Activated CD4-positive, CD25-positive, alpha-beta regulatory T cell treated with anti-CD3 and anti-CD28 coated beads, Interleukin-2, amount 50 U/mL, for 16 hours (primary cell): ENCODE measurements at places on chromosomes 5 and 9.

DNA sequence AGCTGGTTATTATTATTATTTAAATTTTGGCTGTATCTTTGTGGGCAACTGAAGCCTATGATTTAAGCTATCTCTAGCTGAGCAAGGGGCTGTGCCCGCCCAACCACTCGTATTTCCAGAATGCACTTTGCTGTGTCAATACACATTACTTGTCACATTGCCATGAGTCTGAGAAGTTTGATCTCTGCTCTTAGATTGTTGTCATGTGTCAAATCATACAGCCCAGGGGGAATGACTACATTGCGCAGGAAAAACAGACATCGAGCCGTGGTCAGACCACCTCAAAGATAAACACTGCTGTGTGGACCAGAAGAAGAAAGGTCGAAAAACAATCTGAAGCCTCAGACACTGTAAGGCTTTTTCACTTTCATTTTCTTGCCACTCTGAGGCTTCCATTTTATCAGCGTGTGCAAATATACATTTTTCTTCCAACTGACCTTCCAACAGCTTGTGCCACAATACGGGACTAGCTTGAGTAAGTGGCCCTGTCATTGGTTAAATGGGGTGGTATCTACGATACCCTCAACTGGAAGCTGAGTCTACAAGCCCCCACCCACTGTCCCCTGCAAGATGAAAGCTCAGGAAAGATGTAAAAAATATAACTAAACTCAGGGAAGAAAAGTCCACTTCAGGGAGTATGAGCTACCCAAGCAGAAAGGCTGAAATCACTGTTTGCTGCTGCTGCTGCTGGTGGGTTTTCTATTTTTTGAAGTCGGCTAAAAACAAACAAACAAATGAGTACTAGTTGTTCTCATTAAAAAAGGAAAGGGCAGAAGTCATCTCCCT lies 603.0 kb downstream of the BNC2 start:
- DNase-seq = no peak

- peak; percentile 54 for DNase-seq
Measured at GRCh38 chr9:126397056-126397455, 70.4 kb downstream of the MVB12B start.

GRCh38 chr5:134879456-134879855 lies 5.3 kb downstream of the TXNDC15 start:
- DNase-seq = no peak

GRCh38 chr5:95410279-95410678 lies 19.1 kb downstream of the FAM81B start:
- no peak for DNase-seq

DNA sequence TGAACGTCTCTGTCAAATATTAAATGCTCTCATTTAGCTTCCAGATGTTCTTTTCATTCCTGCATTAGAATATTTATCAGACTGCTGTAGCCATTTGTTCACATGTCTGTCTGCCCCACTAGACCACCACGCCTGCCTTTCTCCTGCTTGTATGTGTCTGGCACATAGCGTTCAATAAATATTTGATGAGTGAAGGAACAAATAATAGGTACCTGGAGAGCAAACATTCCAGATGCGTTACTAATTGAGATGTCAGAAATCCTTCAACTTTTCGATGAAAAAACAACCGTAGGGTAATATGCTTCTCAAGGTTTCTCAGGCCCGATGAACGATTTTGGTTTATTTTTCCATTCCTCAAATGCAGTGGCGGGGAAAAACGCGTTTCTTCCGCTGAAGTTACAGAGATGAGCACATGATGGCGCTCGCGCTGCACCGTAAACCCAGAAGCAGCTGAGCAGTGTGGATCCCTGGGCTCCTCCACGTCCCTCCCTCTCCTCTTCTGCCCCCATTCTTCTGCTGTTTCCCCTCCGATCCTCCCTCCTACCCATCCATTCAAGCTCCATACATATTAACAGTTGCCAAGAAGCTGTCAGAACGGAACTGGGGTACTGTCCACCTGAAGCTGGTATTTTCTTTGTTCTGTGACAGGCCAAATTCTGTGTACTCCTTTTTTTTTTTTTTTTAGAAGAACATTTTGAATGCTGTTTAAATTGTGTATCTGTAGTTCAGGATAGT lies 245.4 kb downstream of the MPDZ start:
- no peak for DNase-seq

DNA sequence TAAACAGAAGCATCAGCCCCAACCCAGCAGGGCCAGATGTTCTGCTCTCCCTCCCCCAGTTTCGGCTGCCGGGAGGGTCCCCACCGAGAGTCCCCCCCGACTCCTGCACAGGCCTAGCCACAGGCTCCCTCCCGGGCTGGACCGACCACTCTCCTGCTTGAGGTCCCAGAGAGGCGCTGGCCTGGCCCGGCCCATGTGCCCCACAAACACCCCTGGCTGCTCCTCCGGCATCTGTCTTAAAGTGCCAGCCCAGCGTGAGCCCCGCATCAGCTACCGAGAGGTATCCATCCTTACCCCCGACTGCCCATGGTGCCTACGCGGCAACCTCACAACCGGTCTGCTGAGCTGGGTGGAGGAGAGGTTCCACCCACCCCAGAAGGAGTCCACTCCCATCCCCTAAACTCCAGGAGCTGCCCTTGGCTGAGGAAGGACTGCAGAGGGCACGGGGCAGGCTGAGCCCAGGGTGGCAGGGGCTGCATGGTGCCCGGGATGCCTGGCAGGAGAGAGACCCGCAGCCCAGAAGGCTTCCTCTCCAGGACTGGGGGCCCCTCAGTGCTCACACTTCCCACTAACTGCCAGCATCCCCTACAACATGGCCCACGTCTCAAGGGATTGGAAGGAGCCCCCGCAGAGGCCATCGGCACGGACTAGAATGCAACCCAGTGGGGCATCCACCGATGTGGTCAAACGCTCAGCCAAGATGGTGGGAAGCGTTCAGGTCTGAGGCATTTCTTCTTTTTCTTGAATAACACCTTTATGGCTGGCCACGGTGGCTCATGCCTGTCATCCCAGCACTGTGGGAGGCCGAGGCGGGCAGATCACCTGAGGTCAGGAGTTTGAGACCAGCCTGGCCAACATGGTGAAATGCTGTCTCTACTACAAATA lies 15.6 kb upstream of the EGFL7 start:
- no peak for DNase-seq

- no peak for DNase-seq
Measured at GRCh38 chr9:107251756-107252322, 31.2 kb upstream of the RAD23B start.

- DNase-seq = no peak
Measured at GRCh38 chr5:60959156-60959555, 14.2 kb downstream of the NDUFAF2 start.

- DNase-seq = no peak
Measured at GRCh38 chr9:76219560-76220151, 174.6 kb downstream of the RFK start.

DNA sequence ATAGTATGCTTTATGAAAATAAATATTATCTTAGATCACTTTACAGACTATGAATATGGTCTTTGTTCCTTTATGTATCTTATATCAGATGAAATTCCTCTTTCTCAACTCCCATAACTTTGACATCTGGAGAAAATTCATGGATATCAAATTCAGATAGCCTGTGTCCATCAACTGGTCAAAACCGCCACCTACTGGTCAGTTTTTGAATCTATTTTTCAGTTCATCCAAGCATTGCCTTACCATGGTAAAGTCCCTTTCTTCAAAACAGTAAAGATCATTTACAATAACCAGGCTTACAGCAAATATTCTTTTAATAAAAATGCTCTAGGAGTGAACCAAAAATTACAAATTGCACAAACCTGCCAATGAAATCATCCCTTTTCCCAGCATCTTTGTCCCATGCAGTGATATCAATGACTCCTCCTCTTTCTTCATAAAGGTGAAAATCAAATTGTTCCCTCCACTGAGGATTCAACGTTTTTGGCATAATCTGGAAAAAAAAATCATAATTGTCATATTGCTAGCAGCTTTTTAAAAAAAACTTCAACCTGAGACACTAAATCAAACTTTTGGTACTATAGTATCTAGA lies 290.5 kb downstream of the SLF1 start:
- DNase-seq = no peak

DNA sequence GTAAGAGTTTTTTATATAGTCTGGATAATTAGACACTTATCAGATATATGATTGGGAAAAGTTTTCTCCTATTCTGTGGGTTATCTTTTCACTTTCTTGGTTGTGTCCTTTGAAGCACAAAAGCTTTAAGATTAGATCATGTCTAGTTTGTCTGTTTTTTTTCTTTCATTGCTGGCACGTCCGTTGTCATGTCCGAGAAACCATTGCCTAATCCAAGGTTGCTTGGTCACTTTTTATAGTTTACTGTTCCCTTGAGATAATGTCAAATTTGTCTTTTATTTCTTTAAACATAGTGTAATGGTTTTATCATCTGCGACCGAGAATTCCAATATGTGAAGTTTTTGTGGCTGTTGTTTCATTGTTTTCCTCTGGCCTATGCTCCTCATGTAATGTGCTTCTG lies 28.8 kb downstream of the GARNL3 start:
- no peak for DNase-seq

DNA sequence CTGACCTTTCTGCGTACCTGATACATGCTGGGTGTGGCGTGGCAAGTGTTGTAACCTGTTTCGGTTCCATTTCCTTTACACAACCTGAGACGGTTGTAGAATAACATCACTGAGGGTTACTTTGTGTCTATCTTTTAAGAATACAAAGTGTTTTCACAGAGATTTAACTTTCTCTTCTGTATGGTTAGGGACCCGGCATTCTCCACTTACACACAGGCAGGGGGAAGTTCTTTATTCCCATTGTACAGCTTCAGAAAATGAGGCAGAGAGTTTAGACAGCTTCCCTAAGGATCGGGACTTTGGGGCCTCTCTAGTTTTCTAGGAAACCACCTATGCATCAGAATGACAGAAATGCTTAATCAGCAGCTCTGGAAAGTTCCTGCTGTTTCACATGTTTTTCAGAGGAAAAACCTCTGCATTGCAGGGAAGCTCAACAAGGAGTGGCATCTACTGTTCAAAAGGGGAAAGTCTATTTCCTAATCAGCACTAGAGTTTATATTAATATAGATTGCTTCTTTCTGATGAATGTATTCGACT lies 41.3 kb downstream of the CAST start:
- peak; percentile 50 for DNase-seq

DNA sequence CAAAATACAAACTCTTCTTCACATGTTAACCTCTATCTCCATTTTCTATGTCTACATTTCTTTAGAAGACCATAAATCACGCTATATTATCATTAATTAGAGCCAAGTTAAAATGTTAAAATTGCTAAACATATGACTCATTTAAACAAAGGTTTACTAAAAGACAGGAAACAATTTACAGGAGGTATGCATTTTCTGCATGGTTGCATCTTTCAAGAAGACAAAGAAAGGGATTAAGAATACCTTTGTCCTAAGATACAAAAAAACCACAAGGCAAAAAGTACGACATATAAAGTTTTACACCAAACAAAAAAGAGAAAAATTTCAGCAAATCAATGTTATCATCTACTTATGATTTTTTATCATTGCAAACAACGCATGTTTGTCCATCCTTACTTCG lies 324.4 kb downstream of the PDE4D start:
- no peak for DNase-seq

DNA sequence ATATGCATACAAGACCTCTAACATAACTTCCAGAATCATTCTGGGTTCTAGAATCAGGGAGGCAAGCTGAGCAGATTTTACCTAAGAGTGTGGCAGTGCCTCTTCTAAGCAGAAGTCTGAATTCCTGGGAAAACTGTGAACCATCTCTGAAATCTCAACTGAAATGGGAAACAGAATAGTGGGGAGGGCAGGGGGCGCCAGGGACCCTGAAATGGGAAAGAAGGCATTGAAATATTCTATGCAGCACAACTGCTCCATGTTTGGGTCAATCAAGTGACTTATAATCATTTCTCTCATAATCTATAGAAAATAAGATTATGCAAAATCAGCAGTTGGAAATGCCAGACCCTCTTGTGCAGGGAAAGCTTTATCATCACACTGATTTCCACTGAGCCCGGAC lies 156.1 kb downstream of the EBF1 start:
- DNase-seq = no peak

DNA sequence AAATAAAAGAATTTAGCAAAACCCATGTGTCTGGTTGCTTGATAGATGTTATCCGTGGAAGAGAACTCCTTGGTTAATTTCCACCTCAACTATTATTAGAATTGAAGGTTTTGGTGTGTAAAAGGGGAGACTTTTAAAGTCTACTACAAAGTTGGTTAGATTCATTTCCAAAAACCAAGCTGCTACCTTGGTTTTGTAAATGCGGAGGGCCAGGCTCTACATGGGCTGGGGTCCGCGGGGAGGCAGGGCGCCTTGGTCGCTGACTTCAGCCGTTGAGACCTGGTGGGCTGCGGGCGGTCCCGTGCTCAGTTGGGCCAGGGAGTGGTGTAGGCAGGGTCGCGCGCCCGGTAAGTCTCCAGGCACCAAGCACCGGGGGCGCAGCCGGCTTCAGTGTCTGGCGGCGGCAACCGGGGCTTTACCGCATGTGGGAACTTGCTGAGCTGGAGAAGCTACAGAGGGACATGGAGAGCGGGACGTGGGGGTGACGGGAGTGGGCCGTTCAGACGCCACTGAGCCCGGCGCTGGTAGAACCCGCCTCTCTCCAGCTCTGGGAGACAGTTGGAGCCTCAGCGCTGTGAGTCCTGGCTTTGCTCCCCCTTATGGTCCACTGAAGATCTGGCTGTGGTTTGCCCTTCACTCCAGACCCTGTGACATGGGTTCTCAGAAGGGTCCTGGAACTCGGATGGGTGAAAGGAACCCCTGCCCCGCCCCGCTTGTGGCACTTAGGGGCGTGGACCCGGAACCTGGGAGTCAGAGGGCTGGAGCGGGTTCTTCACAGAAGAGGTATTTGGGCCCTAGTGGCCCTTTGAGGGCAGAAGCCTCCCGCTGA lies 11.8 kb downstream of the NR2F1 start:
- no peak for DNase-seq

- no peak for DNase-seq
Measured at GRCh38 chr5:90518661-90519060, 10.7 kb downstream of the LYSMD3 start.

GRCh38 chr9:126844085-126844484 lies 16.4 kb upstream of the ZBTB34 start:
- no peak for DNase-seq

DNA sequence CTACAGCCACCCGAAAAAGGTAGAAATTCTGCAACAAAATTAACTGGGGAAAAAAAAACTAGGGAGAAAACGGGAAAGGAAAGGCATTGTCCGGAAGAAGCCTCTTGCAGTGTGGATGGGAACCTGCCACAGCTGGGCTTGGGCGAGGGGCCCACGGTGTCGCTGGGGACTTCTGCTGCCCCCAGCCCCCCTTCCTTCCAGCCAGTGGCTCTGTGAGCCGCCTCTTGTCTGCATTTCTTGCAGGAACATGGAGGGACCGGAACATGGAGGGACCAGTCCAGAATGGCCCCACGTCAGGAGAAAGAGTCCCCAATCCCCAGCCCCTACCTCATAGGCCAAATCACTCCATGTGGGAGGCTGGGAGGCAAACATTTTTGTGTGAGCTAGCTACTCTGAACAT lies 36.9 kb upstream of the EXOC3 start:
- no peak for DNase-seq
